GM23338 (cell line): ENCODE measurements at places on chromosomes 4 and X.
A peak's percentile ranks its signal among the peaks of the same experiment; 100 is the strongest.

GRCh38 chr4:115865736-115866135, 752.3 kb upstream of the NDST4 start:
- H3K36me3 ChIP-seq: no peaks in the 10 kb centered on the region
- no peak for DNase-seq
- H3K27ac ChIP-seq: no peak overlapping the region
- H3K27me3 ChIP-seq: no peaks in the 10 kb centered on the region
- H3K4me3 ChIP-seq: no peak overlapping the region

DNA sequence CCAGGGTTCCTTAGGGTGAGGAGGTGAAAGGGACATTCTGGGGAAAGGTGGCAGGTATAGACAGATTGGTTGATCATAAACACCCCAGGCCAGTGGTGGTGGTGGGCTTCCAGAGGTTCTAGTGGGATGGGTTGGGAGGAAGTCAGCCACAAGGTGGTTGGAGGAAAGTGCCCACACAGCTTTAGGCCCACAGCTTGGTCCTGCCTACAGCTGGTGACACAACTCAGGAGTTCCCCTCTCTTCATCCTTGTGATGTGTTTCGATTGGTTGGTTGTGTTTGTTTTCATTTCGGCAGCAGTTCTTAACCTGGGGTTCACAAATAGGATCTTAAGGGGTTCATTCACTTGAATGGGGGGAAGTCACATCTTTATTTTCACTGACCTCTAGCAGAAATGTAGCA, 157.0 kb downstream of the TMEM164 start:
- no peak for DNase-seq
- H3K4me3 ChIP-seq: no peak overlapping the region
- H3K27ac ChIP-seq: no peak overlapping the region
- no peaks in the 10 kb centered on the region for H3K27me3 ChIP-seq
- no peaks in the 10 kb centered on the region for H3K4me1 ChIP-seq

- DNase-seq: no peak
- no peak overlapping the region for H3K4me3 ChIP-seq
- no peaks in the 10 kb centered on the region for H3K4me1 ChIP-seq
- no peak overlapping the region for H3K27ac ChIP-seq
- H3K36me3 ChIP-seq: no peaks in the 10 kb centered on the region; the same call in 1 of the 2 replicates
- no peaks in the 10 kb centered on the region for H3K27me3 ChIP-seq
Observed at GRCh38 chr4:122329876-122330565, 48.8 kb upstream of the ADAD1 start.

- no peaks in the 10 kb centered on the region for H3K36me3 ChIP-seq
- H3K27me3 ChIP-seq: no peaks in the 10 kb centered on the region
- H3K4me3 ChIP-seq: no peak overlapping the region
- no peak for DNase-seq
- no peak overlapping the region for H3K27ac ChIP-seq
Observed at GRCh38 chrX:78321809-78322208, 5.6 kb downstream of the CYSLTR1 start.

GRCh38 chr4:189499696-189500095, 441.0 kb upstream of the FRG1 start:
- no peak overlapping the region for H3K4me3 ChIP-seq
- no peaks in the 10 kb centered on the region for H3K27me3 ChIP-seq
- no peak overlapping the region for H3K27ac ChIP-seq

- H3K4me3 ChIP-seq: no peak overlapping the region
- H3K4me1 ChIP-seq: peaks cover 19% of the 10 kb centered on the region
- no peaks in the 10 kb centered on the region for H3K27me3 ChIP-seq
Observed at GRCh38 chr4:95044324-95044837, 286.6 kb downstream of the BMPR1B start.

DNA sequence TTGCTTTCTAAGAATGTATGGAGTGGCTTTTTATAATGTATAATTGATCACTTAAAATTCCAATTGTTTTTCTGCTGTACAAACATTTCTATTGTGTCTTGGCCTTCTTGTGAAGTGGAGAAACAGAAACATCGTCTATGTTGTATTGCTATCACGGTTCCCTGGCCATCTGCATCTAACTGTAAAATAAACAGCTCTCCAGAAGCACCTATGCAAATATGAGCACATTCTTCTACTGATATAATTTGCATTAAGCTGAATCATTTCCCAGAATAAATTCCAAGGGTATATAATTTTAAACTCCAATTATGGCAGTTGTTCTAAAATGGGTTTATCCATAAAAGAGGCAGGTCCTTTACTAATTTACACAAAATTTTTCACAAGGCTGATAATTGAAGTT, 261.6 kb upstream of the STS start:
- no peak overlapping the region for H3K27ac ChIP-seq
- no peaks in the 10 kb centered on the region for H3K36me3 ChIP-seq
- no peak overlapping the region for H3K4me3 ChIP-seq

GRCh38 chr4:110287130-110287529, 88.7 kb upstream of the ELOVL6 start:
- H3K4me3 ChIP-seq: no peak overlapping the region
- H3K27me3 ChIP-seq: no peaks in the 10 kb centered on the region
- no peak for DNase-seq
- H3K4me1 ChIP-seq: peaks cover 4% of the 10 kb centered on the region; the same call in 1 of the 2 replicates
- H3K27ac ChIP-seq: no peak overlapping the region

- no peak for DNase-seq
- no peaks in the 10 kb centered on the region for H3K27me3 ChIP-seq
- H3K4me3 ChIP-seq: no peak overlapping the region
- no peaks in the 10 kb centered on the region for H3K36me3 ChIP-seq
- no peak overlapping the region for H3K27ac ChIP-seq
Observed at GRCh38 chrX:72120837-72121236, 10.9 kb downstream of the RTL5 start.

GRCh38 chr4:175536852-175537453, 275.1 kb downstream of the GPM6A start:
- H3K4me1 ChIP-seq: no peaks in the 10 kb centered on the region
- H3K4me3 ChIP-seq: no peak overlapping the region
- no peaks in the 10 kb centered on the region for H3K27me3 ChIP-seq
- no peaks in the 10 kb centered on the region for H3K36me3 ChIP-seq
- no peak overlapping the region for H3K27ac ChIP-seq

DNA sequence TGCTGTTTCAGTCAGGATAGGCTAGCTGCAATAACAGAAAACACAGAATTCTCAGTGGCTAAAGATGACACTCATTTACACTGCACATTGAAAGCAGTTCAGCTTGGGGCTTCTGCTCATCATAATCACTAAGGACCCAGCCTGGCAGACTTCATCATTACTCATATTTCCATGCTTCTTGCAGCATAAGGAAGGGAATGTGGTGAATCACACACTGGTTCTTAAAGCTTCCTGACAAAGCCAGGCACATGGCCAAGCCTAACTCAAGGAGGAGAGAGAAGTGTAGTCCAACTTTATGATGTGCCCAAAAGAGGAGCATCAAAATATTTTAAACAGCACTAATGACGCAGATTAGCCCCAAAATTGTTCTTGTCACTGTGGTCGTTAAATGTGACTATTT, 186.5 kb downstream of the BANK1 start:
- no peaks in the 10 kb centered on the region for H3K36me3 ChIP-seq
- no peak overlapping the region for H3K4me3 ChIP-seq
- no peaks in the 10 kb centered on the region for H3K27me3 ChIP-seq
- H3K27ac ChIP-seq: no peak overlapping the region

DNA sequence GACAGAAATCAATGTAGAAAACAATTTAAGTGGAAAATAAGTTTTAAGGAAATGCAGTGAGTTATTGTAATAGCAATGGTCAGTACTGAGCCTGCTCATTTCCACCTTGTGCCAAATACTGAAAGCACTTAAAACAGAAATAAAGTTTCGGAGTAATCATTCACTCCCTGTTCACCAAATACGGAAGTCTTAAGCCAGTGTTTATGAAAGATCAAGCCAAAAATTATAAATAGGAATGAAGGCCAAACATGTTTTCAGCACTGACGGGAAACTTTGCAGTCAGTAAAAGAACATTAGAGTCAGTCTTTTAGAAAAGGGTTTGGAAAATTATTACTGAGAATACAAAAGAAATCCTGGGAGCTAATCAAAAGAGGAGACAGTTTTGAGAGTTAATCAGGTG, 178.6 kb downstream of the DMD start:
- no peak for DNase-seq
- H3K27ac ChIP-seq: no peak overlapping the region
- no peaks in the 10 kb centered on the region for H3K36me3 ChIP-seq
- no peaks in the 10 kb centered on the region for H3K4me1 ChIP-seq
- no peaks in the 10 kb centered on the region for H3K27me3 ChIP-seq

GRCh38 chrX:9184211-9184610, 150.3 kb upstream of the FAM9B start:
- no peak overlapping the region for H3K4me3 ChIP-seq
- no peak overlapping the region for H3K27ac ChIP-seq
- DNase-seq: no peak
- H3K4me1 ChIP-seq: no peaks in the 10 kb centered on the region

- no peak overlapping the region for H3K27ac ChIP-seq
- no peak overlapping the region for H3K4me3 ChIP-seq
- no peaks in the 10 kb centered on the region for H3K4me1 ChIP-seq
Observed at GRCh38 chrX:17820100-17820499, 41.0 kb downstream of the RAI2 start.

DNA sequence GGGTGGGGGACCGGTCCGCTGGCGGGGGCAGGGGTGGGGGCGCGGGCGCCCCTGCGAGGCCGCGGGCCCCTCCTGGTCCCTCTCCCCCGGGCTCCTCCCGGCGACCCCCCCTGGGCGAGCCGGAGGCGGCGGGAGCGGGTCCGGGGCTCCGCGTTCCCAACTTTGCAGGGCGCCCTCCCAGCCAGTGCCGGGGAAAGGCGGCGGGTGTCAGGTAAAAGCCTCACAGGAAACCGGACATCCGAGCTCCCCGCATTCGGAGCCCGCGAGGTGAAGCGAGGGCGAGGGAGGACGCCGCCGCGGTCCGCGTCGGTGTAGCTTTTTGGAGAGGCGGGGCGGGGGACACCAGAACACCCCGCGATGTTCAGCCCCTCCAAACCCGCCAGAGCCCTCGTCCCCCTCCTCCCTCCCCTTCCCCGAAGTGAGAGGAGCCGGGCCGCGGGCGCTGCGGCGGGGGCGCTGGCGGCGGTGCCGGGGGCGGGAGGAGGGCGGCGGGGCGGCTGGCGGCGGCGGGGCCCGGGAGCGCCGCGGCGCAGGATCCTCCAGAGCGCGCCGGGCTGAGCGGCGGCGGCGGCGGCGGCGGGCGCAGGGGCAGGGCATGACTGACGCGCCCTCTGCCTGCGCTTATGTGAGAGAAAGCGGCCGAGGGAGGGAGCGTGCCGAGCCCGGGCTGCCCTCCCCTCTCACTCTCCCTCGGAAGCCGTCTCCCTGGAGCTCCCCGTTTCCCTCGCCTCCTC, at the start of gene VEGFC:
VEGFC (minus strand) TSS at position 597 of the 734 bp plus-strand sequence. CDS start 611 bp downstream, outside the sequence.
- H3K36me3 ChIP-seq: no peaks in the 10 kb centered on the region
- no peak within 1 kb of the TSS for H3K27ac ChIP-seq
- DNase-seq: peak; percentile 85
- peak within 1 kb of the TSS; percentile 79 for H3K4me3 ChIP-seq
- H3K4me1 ChIP-seq: no peaks in the 10 kb centered on the region

GRCh38 chr4:146110871-146111485, 64.5 kb upstream of the LSM6 start:
- H3K27ac ChIP-seq: no peak overlapping the region
- no peaks in the 10 kb centered on the region for H3K27me3 ChIP-seq
- no peak overlapping the region for H3K4me3 ChIP-seq

GRCh38 chr4:1646690-1647089, 37.4 kb downstream of the FAM53A start:
- no peaks in the 10 kb centered on the region for H3K27me3 ChIP-seq
- no peak overlapping the region for H3K4me3 ChIP-seq
- DNase-seq: no peak
- no peak overlapping the region for H3K27ac ChIP-seq
- no peaks in the 10 kb centered on the region for H3K36me3 ChIP-seq
- H3K4me1 ChIP-seq: no peaks in the 10 kb centered on the region

DNA sequence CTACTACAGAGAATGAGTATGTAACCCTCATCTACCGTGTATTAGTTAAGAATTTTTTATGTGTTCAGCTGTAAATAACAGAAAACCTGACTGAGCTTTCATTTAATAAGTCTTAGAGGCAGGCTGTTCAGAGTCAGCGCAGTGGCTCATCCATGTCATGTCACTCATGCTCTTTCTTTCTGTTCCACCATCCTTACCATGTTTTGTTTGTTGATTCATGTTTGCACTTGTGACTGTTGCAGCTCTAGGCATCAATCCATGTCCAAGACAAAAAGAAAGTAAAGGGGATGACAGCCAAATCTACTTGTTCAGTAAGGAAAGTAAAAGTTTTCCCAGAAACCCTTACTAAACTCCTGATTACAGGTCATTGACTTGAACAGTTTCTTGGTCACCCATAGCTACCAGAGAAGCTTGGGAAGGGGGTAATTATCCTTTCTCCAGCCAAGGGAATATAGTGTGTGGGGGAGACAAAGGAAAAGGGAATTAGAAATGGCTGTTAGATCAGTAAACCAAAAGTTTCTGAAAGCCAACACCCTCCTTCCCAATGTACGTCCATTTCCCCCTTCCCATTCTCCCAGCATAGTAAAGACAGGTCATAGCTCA, 9.0 kb downstream of the ART3 start:
- H3K36me3 ChIP-seq: no peaks in the 10 kb centered on the region
- H3K4me1 ChIP-seq: no peaks in the 10 kb centered on the region
- no peak overlapping the region for H3K4me3 ChIP-seq
- DNase-seq: no peak
